Stimulated activated CD4-positive, alpha-beta T cell treated with anti-CD3 and anti-CD28 coated beads, TNF-alpha, amount 100 ng/mL, for 1 hour (primary cell): ENCODE measurements at places on chromosomes 5 and 9.

DNA sequence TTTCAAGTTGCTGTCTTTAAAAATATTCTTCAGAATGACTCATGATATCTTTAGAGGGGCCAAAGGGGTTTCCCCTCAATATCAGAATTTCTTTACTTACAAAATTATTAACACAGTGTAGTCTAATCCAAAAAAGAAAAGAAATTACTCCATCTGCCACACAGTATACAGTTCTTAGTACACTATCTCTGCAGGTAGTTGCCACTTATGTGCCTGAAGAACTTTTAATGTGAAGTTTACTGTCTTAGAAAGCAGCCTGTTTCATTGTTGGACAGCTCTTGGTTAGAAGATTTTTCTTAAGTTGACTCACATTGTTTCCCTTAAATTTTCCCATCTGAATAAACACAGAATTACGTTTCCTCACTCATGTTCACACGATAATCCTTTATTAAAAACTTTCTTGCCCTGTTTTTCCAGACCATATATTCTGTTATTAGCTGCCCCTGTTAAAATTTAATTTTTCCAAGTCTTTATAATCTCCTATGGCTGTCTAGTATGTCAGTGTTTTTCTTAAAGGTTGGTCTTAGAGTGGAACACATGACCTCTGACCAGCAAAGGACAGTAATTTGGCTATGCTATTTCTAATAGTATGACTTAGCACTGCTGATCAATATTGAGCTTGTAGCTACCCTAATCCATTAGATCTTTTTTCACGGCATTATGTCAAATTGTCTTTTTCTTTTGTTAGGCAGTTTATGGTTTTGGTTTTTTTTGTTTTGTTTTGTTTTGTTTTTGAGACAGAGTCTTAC, 21.8 kb upstream of the FKTN start:
- no peak for DNase-seq

GRCh38 chr9:135379540-135380267, 99.9 kb upstream of the PPP1R26 start:
- no peak for DNase-seq

DNA sequence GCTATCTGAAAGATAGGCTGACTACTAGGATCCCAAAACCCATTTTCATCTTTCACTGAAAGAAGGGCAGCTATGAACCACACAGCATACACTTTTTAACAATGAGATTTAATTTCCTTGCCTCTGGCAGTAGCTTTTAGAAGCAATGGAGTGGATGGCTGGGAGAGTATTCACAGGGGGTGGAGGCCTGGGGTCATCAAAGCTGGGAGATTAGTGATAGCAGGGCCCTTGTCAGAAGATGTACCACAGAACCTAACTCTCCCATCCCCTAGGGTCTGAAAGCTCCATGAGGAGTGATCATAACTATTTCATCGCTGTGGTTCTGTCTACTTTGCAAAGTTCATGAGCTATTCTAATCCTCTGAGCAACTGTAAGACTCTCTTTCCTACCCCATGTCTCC, 332.2 kb downstream of the PRELID2 start:
- DNase-seq: no peak

DNA sequence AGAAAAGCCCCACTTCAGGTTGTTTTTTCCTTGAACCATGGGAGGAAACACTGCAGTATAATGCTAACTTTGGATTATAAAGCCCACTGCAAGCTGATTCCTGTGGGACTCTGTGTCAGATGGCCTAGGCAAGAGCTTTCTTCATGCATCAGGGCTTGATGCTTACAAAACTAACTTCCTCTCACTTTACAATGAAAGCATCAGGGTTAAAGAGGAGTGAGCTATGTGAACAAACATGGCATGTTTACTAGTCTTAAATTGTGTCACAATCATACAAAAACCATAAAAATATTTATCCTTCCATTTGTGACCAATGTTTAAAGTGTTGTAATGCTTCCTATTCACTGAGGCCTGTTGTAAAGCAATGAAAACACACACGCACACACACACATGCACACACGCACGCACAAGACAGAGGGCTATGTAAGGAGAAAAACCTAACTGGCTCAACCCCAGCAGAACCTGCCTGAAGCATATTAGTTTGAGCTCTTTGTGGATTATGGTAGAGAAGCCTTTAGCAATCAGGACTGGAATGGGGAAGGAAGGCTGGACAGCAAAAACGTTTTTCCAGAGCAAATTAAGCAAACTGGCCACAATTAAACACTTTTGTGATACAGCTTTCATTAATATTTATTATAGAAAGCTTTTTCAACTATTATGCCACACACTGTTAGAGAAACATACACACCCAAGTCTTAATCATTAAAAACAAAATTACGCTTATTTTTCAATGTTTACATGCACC, 122.2 kb downstream of the AUH start:
- no peak for DNase-seq

DNA sequence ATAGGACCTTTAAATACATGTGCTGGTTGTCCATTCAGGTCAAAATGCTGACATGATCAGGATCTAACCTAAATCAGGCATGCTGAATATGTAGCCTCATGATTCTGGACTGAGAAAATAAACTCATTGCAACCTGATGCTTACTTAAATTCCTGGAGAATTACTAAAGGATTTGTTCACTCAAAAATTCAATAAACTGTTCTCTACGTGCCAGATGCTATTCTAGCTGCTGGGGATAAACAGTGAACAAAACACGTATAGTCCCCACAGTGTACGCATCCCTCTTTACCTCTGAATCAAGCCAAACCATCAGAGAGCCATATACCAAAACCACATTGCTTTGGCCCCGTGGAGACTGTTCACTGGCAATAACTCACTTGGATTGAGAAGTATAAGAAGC, 6.1 kb downstream of the SCAI start:
- no peak for DNase-seq

DNA sequence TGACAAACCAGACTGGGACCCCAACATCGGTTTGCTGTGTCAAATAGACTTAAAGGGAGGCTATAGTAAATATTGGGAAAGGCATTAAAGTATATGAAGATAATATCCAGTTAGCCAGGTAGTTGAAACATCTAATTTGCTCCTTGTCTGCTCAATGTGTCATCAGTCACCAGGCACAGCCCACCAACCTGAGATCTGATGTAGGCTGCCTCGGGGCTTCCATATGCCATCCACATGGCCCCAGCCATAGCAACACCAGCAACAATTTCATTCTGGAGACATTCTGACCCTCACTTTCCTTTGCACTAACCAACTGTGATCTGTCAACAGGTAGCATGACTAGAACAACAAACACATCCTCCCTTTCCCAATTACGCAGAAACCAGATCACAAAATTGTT, 196.0 kb downstream of the NR2F1-AS1 start:
- DNase-seq: no peak

DNA sequence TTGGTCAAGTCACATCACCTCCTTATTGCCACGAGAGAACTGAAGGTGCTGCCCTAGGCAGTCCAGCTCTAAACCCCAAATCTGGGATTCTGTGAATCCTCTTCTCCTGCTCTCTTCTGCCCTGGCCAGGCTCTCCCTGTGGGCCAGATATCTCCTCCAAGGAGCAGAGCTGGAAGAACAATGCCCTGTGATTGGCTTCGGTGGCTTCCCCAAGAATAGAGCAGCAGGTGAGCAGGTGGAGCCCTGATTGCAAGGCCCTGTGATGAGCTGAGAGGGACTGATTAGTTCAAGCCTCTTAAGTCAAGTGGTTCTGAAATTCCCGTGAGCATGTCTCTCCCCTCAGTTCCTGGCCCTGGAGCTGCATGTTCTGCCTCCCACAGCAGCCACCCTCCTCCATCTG, 175.3 kb upstream of the BRINP1 start:
- no peak for DNase-seq

DNA sequence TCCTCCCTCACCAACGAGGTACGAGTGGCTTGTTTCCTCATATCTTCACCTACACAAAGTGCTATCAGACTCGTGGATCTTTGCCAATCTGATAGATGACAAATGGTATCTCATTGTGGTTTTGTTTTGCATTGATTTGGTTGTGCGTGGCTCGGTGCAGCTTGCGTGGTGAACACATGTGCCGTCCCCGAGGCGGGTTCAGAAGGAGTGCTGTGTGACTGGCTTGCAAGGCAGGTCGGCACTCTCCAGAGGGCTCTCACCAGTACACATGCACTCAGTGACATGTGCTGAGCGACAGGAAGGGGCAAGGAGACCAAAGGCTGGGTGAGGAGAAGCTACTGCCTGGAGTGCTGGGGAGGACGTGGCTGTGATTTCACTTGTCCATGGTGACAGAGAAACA, 95.3 kb upstream of the PITX1 start:
- no peak for DNase-seq

DNA sequence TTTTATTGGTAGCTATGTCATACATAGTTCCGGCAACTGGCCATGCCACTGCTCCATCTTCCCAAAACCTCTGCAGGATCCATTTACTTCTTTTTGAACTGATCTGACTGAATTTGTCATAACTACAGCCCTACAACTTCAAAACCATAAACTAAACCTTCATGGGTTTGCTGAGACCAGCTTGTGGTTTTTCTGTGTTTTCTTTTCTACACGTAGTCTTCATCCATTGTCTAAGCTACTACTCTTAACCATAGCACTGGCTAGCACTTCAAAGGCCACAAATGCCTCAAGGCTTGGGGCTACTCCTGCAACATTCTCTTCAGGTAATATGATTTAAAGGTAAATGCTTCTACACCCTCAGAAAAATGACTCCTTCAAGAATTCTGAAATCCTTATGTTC, 9.0 kb upstream of the KIF2A start:
- DNase-seq: no peak

- no peak for DNase-seq
These were observed at the start of gene MINAR2 for GRCh38 chr5:129747572-129748407. Gene MINAR2, plus strand, starts transcription at chr5:129748094. Its CDS starts 97 bp downstream, at chr5:129748191.

DNA sequence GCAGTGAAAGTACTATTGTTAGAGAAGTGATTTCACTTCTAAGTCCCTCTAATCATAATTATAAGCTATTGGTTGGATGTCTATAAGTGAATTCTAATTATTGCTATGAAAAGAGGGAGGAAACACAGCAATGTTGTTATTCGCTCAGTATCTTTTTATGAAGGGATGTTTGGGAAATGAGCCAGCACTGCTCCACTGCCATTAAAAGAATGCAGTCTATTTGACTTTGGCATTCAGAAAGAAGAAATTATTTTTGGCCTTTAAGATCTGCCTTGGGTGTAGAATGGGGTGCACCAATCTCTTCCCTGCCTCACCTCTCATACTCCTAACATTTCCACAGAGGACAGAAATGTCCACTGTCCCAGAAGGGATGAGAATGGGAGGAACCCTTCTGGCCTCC, 332.0 kb downstream of the SPATA31D1 start:
- DNase-seq: no peak

DNA sequence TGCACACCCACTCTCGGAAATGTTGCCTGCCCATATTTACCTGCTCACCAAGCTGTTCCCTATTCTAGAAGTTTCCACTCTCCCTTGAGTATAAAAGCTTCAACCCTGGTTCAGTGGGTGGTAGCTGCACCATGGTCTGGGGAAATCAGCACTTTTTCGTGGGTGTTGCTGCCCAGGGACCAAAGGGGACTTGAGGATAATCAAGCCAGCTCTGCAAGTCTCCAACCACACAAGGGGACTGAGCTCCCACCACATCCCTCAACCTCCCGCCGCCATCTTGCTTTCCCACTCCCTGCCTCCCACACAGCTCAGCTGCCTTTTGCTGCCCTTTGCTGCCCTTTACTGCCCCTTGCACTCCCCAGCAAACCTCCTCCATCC, 210.0 kb downstream of the AUH start:
- DNase-seq: no peak

- DNase-seq: no peak
These were observed 152.3 kb downstream of the HSD17B3 start for GRCh38 chr9:96149533-96150280.

DNA sequence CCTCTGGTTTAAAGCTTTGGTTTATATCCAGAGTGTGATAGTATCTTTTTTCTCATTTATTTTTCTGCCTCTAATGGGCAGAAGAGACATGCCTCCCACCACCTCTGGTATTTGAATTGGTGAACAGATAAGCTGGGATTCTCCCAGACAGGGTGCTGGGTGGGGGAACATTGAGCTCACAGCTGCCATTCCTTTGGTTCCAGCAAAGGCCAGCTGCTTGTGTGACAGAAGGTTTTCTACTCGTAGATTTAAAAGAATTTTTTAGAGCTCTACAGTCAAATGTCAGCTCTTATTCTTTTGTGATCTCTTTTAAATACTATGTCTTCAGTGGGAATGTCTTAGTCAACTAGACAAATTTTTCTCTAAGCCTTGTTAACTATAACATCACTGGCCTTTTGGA, 54.7 kb upstream of the ADAMTS16 start:
- DNase-seq: no peak

GRCh38 chr5:44048276-44048984, 340.8 kb downstream of the FGF10 start:
- DNase-seq: no peak

DNA sequence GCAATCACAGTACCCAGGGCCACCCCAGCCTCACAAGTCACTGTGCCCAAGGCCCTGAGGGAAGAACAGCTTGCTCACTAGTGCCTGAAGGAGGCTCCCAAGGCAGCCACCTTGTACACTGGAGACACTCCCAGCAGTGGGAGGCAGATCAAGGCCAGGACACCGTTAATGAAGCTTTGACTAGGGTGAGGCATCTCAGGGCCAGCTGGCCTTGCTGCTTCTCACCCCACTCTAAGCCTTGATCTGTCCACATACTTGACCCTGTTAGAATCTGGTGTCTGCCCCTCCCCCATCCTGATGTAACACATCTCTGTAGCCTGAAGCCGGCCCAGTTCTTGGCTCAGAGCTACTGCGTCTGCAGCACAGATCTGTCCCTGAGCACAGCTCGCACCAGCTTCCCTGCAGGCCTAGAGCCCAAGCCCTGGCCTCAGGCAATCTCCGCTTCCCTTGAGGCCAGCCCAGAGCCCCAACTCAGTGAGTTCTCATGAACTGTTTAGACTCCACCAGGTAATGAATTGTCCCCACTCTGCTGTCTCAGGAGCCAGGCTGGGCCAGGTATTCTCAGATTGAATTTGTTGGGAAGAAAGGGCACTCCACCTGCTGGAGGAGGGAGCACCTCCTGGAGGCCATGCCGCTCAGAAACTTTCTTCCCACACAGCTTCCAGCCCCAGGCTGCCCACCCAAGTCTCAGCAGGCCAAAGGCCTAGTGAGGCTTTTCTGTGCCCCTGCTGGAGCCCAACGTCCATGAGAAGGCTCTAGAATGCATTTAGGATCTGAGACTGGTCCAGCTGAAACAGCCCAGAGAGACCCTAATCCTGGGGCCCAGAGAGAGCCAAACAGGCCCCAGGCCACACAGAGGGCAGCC, 13.4 kb upstream of the JADE2 start:
- no peak for DNase-seq

- DNase-seq: no peak
These were observed 109.4 kb downstream of the TMEM174 start for GRCh38 chr5:73282383-73282782.
